Hematopoietic multipotent progenitor cell treated with erythropoietin and hydrocortisone succinate and interleukin-3 and kit ligand, for 15 days (in vitro differentiated cells): ENCODE measurements at places on chromosomes 5 and 9.

DNA sequence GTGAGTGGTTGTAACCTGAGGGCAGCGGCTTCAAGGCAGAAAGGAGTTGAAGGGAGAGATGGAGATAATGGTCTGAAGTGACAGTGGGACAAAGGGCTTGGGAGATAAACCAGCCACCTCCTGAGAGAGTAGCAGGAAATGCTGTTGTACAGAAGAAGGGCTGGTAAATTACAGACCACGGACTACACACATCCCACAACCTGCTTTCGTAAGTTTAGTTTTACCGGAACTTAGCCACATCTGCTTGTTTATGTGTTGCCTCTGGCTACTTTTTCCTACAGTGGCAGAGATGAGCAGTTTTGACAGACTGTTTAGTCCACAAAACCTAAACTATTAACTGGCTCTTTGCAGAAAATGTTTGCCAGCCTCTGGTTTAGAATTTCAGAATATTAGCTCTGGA, 269.5 kb downstream of the ARHGEF28 start:
- no peak for DNase-seq

DNA sequence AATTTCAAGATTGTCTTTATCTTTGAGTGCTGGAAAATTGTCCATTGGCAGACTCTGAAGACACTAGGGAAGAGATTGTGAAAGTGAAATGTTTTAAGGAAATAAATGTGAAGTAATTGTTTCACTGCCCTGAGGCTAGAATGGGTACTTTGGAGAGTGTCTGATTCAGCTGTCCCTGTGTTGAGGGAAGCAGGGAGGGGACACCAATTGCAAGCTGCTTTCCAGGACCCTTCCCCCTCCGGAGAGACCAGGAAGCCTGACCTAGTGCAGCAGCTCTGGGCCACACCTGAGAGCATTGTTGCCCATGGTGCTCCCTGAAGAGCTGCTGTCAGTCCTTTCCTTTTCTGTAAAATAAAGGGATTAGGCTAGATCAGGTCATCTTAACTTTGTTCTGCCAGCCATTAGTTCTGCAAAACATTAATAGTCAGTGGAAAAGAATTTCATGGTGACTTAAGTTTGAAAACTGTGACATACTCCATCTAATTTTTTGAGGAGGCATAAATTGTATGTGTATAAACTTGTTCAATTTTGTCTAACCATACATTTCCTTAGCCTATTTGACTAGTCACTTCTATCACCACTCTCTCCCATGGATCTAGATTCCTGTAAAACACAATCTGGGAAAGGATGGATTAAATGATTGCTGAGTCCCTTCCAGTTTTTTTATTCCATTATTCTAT, 18.8 kb downstream of the MAP1B start:
- DNase-seq, result no peak

DNA sequence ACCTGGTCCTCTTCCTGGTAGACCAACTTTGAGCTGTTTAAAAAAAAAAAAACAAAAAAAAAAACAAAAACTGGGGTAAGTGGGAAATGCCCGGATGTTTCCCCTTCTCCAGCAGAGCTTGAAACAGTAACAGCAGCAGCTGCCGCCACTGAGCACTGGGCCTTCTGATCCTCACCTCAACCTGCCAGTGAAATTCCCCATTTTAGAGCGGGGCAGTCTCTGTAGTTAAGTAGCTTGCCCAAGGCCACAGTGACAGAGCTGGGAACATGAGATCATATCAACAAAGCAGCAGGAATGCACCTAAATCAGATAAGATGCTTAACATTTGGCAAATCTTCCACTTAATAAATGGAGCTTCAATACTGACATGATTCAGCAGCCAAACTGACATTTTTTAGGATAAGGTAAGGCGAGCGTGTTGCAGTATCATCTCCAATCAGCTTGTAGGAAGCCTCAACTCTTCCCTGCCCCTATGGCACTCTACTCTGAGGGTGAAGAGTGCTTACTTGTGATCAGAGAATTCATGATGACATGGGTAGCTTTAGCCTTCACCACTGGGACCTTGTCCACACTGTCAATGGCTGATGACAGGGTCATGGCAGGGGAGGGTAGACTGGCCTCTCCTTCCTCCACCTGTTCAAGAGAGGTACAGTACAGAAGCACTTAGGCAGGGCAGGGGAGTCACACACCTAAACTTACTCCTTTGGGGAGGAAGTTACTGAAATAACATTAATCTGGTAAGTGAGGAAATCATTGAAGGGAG, 9.3 kb downstream of the KIAA1191 start:
- DNase-seq, result no peak

DNA sequence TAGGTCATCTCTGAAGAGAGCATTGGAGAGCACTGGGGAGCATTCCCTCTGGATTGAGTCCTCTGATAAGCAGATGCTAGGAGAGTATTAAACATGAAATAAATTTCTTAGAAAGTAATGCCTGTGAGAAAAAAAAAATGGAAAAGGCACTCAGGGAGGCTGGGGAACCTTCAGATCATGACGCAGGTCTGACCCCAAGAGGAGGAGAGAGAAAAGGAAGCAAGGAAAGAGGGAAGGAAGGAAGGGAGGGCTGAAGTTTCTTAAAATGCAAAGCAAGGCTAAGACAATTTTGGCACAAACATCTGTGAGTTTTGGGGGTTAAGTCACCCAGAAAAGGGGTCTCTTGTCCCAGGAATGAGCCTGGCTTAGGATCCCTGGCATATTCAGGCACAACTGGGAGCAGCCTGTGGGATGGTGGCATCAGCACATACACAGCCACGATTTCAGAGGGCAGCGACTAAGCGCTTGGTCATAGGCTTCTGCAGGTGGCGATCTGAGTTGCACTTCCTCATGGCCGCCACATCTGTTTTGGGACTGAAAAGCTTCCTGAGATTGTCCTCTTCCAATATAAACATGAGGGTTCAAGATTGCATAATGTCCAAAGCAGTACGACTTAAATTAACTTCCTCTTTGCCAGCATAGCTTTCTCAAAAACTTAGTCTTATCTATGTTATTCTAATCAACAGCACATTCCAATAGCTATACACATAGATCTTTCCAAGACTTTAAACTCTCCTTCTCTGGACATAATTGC, 692.7 kb downstream of the DNAH5 start:
- DNase-seq, result no peak

DNA sequence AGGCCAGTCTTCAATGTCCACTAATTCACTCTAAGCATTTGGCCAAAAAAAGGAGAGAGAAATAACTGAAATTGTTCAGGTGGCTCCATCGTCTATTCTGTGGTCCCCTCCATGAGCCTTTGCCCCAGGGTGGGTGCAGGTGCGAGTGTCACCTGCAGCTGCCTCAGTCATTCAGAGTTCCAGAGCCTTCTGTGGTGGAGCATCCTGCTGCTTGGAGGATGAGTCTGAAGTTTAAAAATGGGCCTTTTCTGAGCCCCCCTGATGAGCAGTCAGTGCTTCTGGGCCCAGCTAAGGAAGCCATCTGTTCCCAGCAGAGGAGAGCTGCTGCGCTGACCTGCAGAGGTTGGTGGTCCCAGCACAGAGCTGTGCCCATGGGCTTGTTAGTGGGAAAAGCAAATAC, 48.2 kb downstream of the NDST1 start:
- no peak for DNase-seq

- DNase-seq, result peak; percentile 63
Observed at GRCh38 chr5:132489871-132490483, 596 bp downstream of the IRF1 start.

GRCh38 chr5:80195837-80196400, 59.9 kb downstream of the SERINC5 start:
- DNase-seq, result no peak

DNA sequence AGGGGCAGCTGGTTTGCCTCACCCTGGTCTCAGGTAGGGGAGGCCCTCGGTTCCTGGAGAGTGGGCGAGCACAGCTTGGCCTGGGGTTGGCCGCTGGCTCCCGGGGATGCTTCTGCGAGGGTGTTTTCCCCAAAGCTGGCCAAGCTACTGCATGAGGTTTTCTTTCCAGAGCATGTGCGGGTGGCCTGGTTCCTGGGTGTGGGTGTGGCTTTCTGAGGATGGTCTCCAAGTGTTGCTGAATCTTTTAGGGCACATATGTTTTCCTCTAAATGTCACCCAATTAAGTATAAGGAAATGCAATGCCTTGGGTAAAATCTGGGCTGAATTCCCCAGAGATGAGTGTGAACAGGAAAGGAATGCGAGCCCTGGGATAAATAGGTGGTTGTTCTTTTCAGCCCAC, 115.8 kb upstream of the ICE1 start:
- no peak for DNase-seq

DNA sequence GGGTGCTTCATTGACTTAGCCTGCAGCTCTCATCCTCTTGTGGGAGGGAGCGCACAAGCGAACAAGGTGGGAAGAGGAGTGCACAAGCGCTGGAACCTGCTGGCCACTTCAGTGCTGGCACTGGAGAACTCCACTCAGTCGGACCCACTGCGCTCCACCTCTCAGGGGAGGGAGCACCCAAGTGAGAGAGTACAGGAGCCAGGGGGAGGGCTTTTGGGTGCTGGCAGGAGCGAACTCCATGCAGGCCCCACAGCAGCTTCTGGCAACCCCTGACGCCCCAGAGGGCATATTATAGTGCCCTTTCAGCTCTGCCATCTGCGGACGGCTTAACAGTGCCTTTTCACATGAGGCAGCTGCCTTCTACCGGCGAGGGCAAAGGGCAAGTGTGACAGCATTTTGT, 774.2 kb upstream of the COX7C start:
- no peak for DNase-seq
